NCI-H1417 treated with DMSO at 0.1 percent for 48 hours (cell line): ENCODE measurements at places on chromosomes 6 and 20.

DNA sequence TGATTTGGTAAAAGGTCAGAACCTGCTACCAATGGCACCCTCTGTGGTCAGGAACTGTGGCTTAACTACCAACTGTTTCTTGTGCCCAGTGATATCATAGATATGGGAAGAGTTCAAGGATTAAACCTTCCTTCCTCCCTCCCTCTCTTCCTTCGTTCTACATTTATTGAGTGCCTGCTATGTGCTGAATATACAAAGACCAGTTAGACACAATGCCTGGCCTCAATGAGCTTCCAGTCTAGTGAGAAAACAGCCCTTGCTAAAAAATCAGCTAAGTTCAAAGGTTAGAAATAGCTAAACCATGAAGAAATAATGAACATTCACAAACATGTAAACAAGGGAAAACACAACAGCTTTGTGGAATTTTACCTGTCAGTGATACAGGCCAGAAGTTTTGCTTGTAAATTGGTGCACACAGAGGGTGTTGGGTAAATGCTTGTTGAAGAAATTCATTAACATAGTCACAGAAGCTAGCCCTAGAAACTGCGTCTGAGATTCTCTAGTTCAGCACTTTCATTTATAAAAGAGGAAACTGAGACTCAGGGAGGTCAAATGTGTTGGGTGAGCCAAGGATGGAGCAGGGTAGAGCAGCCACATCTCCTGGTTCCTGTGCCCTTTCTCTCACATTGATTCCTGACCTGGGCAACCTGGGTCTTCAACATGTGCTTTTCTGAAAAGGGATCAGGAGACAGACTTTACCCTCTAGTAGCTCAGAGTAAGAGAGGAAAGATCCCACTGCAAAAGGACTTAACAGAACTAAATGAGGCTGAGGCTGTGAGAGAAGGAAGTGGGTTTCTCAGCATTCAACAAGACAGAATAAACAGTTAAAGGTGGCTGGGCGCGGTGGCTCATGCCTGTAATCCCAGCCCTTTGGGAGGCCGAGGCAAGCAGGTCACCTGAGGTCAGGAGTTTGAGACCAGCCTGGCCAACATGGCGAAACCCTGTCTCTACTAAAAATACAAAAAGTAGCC is 14.4 kb upstream of the FOXO3 start:
- no peak for DNase-seq

DNA sequence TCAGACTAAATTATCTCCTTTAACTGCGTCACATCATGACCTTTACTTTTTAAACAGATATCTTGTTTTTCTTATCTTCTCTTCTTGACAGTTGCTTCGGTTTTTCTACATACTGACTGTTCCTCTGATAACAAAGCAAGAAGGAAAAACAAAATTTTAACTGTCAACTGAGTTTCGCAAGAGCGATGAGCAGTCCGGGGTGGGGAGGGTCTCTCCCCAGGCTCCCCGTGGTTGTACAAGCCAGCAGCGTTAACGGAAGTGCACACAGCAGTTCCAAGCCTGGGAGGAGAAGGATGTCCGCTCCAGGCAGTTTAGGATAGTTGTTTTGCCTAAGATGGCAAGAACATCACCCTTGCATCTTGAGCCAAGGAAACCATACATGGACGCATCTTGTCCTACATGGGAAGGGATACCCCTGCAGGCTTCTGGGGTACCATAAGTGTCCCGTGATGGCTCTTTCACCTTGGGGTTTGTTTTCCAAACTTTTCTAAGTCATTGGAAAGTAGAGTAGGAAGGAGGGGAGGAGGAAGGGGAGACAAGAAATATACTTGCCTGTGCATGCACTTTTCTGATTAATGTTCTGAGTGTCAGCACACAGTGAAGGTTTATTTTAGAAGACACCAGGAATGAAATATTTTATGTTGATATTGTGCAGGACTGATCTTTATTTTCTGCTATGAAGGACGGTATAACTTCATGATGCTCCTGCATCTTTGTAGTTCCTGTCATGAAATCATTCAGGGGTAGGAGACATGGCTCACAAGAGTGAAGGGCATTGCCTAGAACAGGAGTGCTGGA is 20.8 kb downstream of the SLC24A3 start:
- DNase-seq: no peak

DNA sequence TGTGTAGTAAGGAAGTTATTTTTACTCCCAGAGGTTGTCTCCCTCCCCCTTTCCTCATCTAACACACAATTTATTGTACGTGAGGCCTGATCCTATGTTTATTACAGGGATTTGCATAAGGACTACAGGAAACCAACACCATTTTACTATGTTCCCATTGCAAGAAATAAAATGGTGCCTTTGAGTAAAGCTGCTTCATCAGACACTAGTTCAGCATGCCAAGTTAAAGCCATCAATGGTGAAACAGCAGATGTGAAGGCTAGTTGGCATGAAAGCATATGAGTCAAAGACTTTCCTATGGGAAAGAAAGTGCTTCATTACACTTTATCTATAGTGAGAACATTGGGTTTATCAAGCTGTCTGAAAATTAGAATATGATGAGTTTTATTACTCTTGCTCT is 543.0 kb downstream of the GRIK2 start:
- no peak for DNase-seq

DNA sequence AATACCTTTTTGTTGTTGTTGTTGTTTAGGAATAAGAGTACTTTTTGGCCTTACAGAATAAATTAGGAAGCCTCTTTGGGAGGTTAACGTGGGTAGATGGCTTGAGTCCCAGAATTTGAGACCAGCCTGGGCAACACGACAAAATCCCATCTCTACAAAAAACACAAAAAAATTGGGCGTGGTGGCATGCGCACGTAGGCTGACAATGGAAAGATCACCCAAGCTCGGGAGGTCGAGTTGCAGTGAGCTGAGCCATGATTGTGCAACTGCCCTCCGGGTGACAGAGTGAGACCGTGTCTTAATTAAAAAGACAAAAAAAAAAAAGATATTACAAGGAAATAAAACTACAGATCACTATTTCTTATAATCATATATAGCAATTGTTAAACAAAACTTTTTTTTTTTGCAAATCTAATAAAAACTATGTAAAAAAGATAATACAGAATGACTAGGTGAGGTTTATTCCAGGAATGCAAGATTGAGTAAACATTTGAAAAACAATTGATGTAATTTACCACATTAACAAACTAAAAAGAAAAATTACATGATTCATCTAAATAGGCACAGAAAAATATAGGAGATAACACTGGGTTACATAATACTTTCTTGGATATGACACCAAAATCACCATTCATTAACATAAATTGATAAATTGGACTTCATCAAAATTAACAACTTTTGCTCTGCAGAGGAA is 43.6 kb upstream of the ASCC3 start:
- no peak for DNase-seq

- no peak for DNase-seq
Measured at GRCh38 chr6:139148557-139149235, 13.8 kb downstream of the HECA start.

- no peak for DNase-seq
Measured at GRCh38 chr6:93675856-93676417, 256.6 kb upstream of the EPHA7 start.

DNA sequence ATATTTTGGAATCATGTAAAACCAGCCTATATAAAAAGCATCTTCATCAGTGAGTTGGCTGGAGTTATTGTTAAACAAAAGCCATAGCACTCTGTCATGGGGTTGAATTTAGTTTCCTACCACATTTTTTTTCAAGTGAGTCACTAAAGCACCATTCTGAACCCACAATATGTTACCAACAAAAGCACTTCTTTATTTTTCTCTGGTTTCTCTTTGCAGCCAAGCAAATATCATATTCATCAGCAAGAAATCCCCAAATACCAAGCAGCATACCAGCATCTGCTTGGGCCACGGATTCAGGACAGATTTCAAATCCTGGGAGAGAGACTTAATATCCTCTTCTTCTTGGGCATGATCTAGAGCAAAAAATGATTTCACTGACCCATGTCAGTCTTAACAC is 441.4 kb downstream of the BCKDHB start:
- DNase-seq: no peak

GRCh38 chr6:148617530-148617929 is 129.3 kb upstream of the UST start:
- no peak for DNase-seq

DNA sequence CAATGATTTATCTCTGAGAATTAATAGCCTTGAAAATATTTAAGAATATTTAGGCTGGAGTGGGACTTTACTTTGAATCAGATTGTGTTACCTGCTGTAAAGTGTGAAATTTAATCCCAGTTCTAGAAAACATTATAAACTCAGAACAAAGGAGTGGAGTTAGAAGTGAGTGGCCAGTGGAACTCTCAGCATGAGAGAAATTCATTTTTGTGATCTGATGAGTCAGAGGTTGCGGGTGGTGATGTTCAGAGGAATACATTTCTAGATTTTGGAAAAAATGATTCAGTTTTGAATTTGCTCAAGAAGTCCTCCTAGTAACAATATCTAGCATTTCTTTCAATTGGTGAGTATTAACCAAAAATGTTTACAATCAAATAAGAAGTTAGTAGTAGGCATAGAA is 167.5 kb downstream of the ZFAND3 start:
- DNase-seq: no peak

GRCh38 chr6:134046054-134046453 is 6.4 kb downstream of the SLC2A12 start:
- DNase-seq: no peak

DNA sequence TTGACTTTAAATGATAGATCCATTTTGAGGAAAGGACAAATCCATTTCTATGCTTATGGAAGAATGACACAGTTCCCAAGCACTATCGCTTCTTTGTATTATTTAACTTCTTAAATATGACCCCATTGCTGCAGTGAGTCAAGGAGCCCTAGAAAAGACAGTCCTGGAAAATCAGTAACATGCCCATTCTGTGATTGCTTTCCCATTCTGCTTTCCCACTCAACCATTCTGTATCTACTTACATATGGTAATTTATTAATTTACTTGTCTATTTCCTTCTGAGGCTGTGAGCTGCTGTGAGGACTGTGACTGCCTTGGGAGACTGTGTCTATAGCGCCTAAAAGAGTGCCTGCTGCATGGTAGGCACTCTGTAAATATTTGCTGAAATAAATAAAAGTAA is 85.4 kb upstream of the TMEM30A start:
- no peak for DNase-seq

DNA sequence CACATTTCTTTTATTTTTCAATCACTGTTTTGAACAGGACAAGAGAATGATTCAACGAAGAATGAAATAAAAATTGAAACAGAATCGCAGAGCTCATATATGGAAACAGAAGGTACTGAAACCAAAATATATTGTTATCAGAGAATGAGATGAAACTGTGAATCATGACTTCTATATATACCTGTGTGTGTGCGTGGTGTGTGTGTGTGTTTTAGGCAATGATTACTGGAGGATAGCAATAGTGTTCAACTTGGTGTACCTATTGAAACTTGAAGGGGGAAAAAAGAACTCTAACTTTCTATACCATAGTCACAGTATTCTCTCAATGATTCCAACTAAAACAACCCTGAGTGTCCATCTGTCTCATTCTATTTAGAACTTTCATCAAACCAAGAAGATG is 586.6 kb downstream of the KIF16B start:
- DNase-seq: no peak

DNA sequence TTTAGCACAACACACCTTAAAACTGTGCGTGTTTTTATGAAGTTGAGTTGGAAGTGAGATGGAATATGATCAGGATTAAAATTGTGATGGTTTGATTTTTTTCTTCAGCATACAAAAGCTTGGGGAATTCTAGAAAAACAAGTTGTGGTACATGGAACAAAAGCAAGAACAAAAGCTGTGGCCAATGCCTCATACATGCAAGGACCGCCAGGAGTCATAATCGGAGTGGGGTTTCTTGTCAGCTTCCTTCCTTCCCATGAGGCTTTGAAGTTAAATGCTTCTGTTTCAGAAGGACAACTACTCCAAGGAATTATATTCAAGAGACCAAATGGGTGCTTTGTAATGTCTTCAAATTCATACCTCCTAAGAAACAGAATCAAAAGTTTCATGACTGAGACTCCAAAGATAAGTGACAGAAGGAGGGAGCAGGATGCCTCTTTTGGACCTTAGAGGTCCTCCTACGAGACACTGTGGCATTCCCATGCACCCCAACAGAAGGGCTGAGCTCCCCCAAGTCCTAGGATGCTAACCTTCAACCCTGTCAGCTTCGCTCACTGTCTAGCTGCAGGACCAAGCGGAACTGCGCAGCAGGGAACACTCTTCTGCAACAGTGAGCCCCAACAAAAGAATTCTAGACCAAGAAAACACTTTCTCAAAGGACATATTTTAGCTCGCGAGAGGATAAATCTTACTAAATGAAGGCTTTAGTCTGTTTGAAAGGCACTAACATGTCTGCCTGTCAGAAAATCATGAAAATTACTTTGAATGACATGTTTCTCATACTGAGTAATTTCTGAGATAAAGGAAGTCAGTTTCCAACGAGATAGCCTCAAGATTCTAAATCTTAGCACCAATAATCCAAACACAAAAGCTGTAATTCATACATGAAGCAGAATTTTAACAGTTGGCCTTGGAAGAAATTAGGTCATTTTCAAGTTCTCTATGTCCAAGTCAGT is 108.5 kb upstream of the NHSL1 start:
- no peak for DNase-seq

GRCh38 chr6:9711365-9711764 is 703.5 kb downstream of the TFAP2A start:
- DNase-seq: no peak

DNA sequence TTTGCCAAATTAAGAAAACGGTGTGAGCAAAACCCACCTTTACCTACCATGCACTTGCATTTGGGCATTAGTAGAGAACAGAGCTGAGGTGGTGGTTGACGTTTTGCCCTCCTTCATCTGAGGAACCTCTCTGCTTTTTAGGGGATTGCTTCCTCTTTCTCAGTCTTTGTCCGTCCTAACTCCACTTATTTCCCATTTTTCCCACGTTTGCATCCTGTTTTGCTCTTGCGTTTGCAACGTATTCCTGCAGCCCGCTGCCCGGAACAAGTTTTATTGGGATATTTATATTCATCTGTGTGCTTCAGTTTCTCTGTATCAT is 374 bp upstream of the SERINC1 start:
- DNase-seq: no peak

- no peak for DNase-seq
Measured at GRCh38 chr6:133896344-133896721, 7.4 kb downstream of the TCF21 start.

- no peak for DNase-seq
Measured at GRCh38 chr20:38029453-38029852, 3.8 kb downstream of the TTI1 start.

- no peak for DNase-seq
Measured at GRCh38 chr6:5482619-5483018, 221.3 kb downstream of the FARS2 start.

DNA sequence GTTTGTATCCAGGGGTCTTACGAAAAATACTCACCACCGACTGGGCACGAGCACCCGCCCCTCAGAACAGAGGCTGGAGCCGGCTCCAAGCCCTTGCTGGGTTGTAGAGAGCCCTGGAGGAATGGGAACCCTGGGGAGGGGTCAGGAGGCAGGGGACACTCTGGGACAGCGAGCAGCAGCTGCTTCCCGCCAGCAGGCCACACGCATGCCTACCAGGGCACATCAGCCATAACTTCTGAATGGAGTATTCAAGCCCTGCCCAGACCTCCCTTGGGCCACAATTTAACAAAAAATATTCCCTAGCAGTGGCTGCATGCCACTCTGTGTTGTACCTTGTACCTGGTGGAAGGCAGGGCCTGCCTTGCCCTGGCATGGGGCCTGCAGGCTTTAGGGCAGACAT is 31.6 kb upstream of the CD93 start:
- no peak for DNase-seq

- no peak for DNase-seq
Measured at GRCh38 chr6:52422156-52422555, 2.0 kb downstream of the EFHC1 start.
